GM13977 (cell line): ENCODE measurements at places on chromosomes 1 and 21.
A peak's percentile ranks its signal among the peaks of the same experiment; 100 is the strongest.

DNA sequence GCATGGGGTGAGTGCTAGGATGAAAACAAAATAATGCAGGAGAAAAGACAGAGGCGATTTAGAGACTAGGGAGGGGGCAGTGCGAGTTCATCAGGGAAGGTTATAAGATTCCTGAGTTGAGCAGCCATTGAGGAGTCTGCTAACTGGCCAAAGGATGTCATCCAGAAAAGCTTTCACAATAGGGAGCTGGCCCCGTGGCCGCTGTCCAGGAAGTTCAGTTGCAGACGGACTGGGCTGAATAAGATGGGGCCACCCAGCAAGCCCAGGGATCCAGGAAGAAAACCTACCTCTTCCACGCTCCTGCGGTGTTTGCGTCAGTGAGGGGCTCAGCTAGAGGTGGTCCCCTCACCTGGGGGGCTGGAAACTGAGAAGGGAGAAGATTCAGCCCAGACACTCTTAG lies 4.0 kb upstream of the PKP1 start:
- no peak for DNase-seq

GRCh38 chr21:27580276-27580675 lies 613.4 kb upstream of the ADAMTS5 start:
- no peak for DNase-seq

GRCh38 chr1:235404190-235404589 lies 37.0 kb downstream of the TBCE start:
- no peak for DNase-seq

DNA sequence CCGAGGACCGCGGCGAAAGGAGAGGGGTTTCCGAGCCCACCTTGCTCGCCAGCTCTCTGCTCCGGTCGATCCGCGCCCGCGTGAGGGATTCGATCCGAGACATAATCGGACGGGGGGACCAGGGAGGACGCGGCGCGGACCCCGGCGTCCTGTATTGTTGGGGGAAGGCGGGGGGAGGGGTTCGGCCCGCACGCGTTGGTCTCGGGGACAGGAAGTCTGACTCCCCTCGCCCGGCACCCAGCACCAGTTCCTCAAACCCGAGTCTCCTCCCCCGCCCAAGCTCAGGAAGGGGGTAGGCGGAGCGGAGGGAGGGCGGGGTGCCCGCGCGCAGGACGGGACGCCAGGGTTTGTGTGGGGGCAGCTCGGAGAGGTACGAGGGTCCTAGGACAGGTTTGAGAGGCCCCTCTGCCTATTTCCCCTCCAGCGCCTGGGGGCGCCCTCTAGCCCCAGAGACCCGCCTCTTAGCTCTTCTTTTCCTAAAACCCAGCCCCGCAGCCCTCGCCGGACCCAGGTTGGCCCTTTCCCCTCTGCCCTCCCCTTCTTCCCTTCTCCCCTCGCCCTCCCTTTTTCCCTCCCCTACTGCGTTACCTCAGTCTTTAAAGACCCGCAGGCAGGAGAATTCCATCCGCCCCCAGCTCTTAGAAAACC lies at the start of gene ARHGEF2:
TSS of gene ARHGEF2 (minus strand) at position 223 of the 648 bp plus-strand sequence. CDS start at position 103, 120 bp downstream.
- DNase-seq = peak; percentile 91

GRCh38 chr21:45528028-45528705 lies 14.1 kb downstream of the SLC19A1 start:
- no peak for DNase-seq

- DNase-seq = no peak
These were observed 45.9 kb upstream of the PUM1 start for GRCh38 chr1:31111290-31111951.

DNA sequence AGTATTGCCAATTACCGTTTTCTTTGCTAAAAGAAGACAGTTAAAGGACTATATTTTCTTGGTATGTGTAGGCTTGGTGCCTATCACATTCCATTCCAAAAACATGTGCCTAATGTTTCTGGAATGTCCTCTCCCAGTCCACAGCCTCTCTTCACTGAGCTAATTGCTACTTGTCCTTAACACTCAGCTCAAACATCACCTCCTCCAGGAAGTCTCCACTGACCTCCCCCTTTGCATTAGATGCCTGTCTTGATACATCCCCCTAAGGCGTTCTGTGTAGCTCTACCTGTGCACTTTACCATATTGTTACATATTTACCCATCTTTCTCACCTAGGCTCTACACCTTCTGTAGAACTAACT lies 195.6 kb upstream of the CAMK1G start:
- DNase-seq = no peak

- DNase-seq = no peak
These were observed 2.8 kb downstream of the RAB4A start for GRCh38 chr1:229273507-229274232.
